ENCODE measurements at places on chromosomes 4 and X.

DNA sequence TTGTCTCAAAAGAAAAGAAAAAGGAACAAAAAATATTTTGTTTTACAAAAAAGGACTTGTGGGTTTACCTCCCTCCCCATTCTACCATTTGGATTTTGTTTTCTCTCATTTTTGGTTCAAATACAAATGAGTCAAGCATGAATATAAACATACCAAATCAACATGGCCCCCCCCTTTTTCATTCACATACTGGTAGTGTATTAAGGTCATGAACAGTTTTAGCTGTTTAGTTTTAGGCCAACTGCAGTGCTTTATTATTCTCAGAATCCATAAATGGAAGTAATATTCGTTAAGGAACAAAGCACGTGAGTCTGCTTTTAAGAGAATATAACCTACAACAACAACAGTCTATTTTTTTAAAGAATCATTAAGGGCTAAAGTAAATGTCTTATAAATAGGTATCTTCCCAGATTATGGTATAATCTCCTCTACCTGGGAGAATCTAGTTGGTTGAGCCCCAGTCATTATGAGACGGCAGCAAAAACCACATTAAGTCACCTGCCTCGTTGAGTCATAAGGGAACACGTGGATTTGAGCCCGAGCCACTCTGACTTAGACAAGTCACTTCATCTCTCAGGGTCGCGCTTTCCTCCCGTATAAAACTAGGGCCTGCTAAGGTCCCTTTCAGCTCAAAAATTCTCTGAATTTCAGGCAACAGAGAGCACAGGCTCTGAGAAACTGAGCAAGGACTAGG, 26.7 kb downstream of the BCLAF3 start:
- DNase-seq: peak; percentile 42

- no peak for DNase-seq
Observed at GRCh38 chr4:76233967-76234678, 17.4 kb upstream of the FAM47E start.

- DNase-seq: no peak
Observed at GRCh38 chr4:92359491-92359890, 55.7 kb downstream of the GRID2 start.

DNA sequence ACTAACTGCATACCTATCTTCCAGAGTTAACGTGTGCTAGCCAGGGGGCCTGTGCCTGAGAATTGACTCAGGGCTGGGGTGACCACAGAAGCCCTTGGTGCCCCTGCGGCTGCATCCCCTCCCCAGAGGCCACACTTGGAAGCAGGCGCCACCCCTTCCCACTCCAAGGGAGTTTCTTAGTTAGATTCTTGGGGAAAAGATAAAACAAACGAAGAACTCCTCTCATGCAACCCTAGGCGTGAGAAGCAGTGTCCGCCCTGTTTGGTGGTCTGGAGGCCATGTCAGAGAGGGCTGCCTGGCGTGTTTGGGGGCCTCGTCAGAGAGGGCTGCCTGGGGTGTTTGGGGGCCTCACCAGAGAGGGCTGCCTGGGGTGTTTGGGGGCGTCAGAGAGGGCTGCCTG, 50.3 kb upstream of the HGFAC start:
- DNase-seq: no peak

DNA sequence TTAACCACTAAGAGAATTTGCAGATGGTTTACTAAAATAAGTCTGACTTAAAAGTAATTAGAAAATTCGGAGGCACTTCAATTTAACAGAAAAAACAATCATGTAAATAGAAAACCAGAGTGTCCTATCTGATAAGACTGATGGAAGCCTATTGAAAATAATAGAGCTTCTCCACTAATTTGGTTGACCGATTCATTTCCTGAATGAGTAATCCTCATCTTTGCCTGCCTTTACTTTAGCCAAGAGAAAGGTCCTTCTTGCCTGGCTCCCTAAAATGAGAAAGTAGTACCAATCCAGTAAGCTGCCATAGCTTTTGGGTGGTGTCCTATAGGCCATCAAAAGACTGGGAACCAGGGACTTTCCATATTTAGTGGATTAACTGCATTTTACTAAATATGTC, 48.4 kb downstream of the KCNIP4 start:
- DNase-seq: no peak

- no peak for DNase-seq
Observed at GRCh38 chr4:40473578-40474388, 138.7 kb downstream of the CHRNA9 start.

- no peak for DNase-seq
Observed at GRCh38 chr4:138405934-138406567, 163.9 kb upstream of the SLC7A11 start.

GRCh38 chrX:54495814-54496516, at the start of gene FGD1:
FGD1 (minus strand) TSS chrX:54496234; CDS start chrX:54495432, 802 bp downstream.
- DNase-seq: peak; percentile 2

DNA sequence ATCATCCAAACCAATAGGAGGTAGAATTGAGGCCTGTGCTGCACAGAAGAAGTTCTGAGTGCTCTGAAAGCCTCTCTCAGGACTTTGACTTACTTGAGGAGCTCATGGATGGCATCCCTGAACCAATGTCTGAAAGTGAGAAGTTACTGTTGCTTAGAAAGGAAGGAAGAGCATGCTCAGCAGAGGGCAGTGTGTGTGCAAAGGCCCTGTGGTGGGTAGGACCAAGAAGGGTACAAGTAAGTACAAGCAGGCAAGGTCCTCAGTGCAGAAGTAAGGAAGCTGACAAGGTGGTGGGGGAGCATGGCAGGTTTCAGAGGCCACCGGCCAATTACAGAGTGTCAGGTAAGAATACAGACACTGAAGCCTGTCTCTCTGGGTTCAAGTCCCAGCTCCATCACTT, 31.4 kb upstream of the LGI2 start:
- DNase-seq: no peak

DNA sequence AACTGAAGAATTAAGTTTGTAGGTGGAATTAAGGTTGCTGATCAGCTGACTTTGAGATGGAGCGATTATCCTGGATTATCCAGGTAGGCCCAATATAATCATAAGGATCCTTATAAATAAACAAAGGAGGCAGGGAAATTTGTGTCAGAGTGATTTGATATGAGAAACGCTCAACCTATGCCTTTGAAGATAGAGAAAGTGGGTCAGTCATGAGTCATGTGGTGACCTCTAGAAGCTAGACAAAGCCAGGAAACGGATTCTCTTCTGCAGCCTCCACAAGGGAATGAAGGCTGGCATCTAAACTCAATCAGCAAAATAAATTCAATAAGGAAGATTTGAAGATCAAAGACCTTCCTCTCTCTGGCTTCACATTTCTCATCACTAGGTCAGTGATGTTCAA, 41.5 kb upstream of the SMIM10 start:
- no peak for DNase-seq

- DNase-seq: no peak
Observed at GRCh38 chr4:131288441-131288840, 1860.7 kb upstream of the PCDH10 start.

GRCh38 chrX:128805236-128805635, 718.1 kb downstream of the SMARCA1 start:
- DNase-seq: no peak

DNA sequence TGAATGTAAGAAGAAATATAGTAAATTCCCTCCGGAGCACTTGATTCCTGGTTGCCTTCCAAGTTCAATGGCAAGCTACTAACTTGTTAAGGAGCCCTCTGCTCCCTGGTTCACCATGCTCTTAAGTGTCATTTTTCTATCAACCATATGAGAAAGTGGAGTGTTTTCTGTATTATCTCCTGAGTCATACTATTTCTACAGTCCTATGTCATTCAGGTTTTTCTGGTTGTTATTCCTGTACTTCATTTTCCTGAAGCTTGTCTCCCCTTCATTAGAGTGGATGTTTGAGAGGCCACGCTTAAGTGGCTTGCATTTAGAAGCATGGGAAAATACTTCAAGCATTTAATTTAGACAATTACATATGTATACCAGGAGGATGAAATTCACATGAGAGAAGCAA, 14.7 kb upstream of the EPGN start:
- no peak for DNase-seq

- no peak for DNase-seq
Observed at GRCh38 chrX:112025753-112026152, 56.8 kb downstream of the TRPC5 start.

DNA sequence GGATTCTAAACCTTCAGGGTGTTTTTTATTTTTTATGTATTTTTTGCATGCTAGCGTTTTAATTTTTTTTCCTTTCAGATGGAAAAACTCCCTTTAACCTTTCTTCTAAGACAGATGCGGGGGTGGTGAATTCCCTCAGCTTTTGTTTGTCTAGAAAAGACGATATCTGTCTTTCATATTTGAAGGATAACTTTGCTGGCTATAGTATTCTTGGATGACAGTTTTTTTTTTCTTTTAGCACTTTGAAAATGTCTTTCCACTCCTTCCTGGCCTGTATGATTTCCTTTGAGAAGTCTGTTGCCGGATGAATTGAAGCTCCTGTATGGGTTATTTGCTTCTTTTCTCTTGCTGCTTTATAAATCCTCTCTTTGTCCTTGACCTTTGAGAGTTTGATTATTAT, 26.6 kb downstream of the PSAPL1 start:
- no peak for DNase-seq

DNA sequence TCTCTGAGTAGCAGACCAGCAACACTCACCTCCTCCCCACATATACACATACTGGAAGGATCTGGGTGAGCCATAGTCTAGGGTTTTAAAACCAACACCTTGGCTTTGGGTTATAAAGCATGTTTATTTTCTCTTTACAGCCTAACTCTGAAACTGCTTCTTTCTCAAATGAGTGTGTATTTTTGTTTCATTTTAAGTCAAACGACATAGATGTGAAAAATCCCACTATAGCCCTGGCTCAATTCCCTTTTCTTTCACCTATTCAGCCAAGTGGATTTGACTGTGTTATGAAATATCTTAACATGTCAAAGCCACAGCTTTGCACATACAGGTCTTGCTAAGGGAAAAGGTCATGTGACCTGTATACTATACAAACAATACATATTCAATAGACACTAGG, 13.8 kb downstream of the NEXMIF start:
- no peak for DNase-seq

- DNase-seq: no peak
Observed at GRCh38 chr4:158849681-158850080, 80.9 kb downstream of the FNIP2 start.

DNA sequence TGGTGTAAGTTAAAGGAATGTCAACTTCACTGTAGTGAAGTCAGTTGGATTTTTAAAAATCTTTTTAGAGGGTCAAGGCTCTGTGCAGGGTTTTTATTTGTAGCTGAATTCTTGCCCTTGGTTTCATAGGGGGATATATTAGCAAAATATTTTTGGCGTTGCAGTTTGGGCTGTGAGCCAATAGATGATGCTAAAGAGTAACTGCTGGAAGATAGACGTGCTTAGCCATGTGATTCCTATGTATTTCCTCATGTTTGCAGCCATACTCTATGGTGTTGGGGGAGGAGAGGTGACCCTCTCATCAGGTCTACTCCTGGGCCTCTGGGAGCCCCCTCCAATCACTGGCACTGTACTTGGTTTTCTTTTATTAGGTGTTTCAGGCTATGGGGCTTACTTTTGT, 246.7 kb upstream of the ARHGAP24 start:
- DNase-seq: no peak

DNA sequence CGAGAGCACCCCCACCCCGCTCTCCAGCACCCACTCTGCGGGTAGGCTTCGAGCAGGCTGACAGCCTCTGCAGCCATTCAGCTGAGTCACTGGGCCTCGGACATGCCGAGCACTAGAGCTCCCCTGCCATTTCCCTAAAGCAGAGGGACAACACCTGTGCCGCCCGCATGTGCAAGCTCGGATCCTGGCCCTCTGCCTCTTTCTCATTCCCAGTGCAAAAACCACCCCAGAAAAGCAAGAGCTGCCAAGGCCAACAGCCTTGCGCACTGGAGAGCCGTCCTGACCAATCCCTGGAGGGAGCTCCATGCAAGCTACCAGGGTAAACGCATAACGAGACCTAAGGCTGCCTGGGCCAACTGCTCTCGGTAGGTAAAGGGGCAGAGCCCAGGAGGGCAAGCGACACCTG, 5.3 kb downstream of the HCFC1 start:
- DNase-seq: no peak

DNA sequence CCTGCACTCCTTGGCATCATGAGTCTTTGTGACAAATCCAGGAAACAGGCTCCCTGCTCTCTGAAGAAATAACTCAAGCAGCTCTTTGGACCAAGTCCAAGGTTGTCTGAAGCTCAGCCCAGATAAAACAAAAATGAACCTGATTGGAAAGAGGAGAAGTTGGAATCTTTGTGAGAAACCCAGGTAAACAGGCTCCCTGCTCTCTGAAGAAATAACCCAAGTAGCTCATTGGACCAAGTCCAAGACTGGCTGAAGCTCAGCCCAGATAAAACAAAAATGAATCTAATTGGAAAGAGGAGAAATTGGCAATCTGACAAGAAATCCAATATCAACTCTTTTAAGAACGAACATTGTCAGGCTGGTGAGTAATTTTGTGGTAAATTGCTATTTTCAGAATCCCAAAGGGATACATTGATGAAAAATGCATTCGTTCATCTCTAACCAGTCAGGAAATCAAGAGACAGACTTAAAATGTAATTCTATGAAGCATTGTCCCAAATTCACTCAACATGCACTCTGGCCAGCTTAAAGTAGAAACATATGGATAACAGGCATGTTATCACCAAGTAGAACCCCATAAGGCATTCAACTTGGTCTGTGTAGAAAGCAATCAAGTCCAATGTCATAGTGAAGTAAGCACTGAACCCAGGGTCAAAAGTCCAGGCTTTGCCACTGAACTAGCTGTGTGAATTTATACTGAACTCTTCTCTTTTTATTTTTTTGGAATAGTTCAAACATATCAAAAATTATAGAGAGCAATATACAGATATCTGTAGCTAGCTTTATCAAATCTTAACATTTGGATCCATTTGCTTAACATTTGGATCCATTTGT, 16.8 kb upstream of the NFXL1 start:
- DNase-seq: no peak

- no peak for DNase-seq
Observed at GRCh38 chr4:168917138-168917779, 92.8 kb downstream of the CBR4 start.

DNA sequence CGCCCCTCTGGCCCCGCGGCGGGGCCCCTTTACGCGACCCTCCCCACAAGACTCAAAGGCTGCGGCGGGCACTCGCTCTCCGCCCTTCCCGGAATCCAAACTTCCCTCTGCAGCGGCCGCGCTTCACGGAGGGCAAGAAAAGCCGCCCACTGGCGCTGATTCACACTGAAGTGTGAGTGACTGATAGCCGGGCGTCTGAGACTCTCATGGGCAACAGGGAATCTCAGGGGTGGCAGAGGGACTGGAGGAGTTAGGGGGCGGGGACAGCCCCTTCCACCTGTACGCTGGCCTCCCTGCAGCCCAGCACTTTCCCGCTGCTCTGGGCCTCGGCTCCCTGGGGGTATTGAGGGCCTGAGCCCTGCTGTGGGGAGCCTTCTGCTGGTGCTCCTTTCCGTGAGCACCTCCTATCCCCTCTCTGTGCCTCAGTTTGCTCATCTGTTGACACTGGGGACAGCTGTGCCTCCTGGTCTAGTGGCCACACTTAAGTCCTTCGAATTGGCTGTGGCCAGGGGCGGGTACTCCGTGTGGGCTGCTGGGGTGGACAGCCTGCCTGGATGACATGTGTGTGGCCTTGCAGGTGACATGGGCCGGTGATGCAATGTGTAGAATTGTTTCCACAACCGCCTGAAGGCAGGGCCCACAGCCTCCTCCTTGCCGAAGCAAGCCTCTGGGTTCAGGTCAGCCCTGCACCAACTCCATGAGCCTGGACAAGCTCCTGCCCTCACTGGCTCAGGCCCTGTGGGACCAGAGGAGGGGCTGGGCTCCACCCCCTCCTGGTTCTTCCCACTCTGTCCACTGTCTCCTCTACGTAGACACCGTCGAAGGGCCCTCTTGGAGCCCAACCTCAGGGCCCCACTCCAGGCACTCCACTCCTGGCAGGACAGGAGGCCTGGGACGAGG, 951 bp downstream of the SH3BP2 start:
- no peak for DNase-seq
